Islet precursor cell (in vitro differentiated cells): ENCODE measurements at places on chromosomes 16 and 17.

DNA sequence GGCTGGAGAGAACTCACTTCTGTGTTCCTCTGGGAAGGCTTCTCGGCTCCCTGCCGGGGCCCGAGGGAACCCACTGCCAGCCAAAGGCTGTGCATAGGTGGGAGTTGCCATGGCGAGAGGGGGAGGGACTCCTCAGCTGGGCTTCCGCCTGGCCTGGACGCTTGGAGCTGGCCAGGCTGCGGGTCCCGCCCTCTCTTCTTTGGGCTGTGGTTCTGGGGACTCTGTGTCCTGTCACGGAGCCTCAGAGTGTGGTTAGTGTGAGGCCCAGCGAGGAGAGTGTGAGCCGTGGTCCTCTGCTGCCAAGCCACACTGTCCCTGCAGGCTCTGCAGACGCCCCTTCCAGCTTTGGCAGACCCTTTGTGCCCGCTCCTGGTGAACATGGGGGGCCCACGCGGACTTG lies 123.1 kb downstream of the OR1D5 start:
- DNase-seq: peak; percentile 77

DNA sequence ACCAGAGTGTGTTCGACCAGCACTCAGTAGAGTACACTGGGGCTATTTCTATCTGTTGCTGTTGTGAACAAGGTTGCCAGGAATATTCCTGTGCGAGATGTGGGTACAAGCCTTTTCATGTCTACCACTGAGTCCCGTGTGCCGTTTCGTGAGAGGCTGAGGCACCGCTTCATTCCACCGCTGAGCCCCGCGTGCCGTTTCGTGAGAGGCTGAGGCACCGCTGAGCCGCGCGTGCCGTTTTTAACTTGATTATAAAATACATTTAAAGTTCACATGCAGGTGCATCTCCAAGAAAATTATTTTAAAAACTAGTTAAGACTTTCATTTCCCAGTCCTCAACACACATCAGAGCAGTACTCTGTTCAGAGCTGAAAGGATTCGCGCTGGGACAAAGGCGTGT lies 78.7 kb upstream of the ZNF750 start:
- no peak for DNase-seq

- no peak for DNase-seq
Measured at GRCh38 chr16:77917971-77918370, 104.4 kb upstream of the CLEC3A start.

DNA sequence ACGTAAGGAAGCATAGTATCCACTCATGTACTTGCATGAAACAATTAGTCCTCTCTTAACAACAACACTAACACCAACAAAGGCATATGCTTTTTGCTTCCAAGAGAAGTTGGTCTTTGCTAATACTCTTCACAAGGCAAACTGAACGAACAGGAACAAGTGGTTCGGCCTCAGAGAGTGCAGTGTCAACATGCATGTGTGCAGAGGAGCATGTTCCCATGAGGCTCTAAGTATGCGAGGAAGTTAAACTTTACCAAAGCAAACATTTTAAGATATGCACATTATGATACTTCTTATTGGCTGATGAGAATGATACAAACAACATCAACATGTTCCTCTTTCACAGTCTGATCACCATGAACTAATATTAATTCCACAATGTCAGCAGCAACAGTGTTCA lies 285.3 kb upstream of the IRX5 start:
- DNase-seq: no peak

DNA sequence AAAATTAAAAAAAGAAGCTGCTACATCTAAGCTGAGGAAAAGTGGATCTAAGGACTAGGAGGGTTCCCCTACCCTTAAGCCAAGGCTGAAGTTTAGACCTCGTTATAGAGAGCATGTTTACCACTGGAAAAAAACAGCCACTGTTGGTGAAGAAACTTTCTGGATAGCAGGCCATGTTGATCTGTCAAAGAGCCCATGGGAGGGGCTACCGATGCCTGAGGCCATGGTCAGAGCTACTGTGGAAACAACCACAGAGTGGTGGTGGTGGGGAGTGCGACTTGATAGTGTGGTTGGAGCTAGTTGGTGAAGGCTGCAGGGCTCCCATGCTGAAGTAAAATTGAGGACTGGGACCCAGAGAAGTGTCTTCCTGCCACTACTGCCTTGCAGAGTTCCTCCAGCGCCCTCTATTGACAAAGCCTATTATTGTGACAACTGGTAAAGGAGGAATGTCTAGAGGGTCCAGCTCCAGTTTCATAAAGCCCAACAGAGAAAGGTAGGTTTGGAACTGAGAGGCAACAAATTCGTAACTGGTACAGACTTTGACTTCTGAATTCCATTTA lies 12.7 kb upstream of the FAM20A start:
- peak; percentile 86 for DNase-seq

- DNase-seq: peak; percentile 92
Measured at GRCh38 chr17:81291662-81292061, 3.4 kb downstream of the SLC38A10 start.

DNA sequence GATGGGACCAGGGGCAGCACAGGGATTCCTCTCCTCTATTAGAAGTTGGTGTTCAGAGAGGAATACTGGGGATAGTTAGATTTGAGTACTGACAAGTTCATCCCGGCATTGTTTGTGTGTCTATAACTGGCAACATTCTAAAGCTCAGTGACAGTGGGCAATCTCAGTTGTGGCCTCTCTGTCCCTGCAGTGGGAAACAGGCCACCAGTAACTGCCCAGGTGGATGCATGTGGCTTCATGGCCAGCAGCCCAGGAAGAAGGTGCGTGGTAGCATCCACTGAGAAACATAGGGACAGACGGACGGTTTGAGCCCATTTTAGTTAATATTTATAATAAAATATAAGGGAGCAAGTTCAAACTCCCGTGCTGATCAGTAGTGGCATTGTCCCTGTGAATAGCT lies 51.5 kb downstream of the B9D1 start:
- DNase-seq: peak; percentile 27

DNA sequence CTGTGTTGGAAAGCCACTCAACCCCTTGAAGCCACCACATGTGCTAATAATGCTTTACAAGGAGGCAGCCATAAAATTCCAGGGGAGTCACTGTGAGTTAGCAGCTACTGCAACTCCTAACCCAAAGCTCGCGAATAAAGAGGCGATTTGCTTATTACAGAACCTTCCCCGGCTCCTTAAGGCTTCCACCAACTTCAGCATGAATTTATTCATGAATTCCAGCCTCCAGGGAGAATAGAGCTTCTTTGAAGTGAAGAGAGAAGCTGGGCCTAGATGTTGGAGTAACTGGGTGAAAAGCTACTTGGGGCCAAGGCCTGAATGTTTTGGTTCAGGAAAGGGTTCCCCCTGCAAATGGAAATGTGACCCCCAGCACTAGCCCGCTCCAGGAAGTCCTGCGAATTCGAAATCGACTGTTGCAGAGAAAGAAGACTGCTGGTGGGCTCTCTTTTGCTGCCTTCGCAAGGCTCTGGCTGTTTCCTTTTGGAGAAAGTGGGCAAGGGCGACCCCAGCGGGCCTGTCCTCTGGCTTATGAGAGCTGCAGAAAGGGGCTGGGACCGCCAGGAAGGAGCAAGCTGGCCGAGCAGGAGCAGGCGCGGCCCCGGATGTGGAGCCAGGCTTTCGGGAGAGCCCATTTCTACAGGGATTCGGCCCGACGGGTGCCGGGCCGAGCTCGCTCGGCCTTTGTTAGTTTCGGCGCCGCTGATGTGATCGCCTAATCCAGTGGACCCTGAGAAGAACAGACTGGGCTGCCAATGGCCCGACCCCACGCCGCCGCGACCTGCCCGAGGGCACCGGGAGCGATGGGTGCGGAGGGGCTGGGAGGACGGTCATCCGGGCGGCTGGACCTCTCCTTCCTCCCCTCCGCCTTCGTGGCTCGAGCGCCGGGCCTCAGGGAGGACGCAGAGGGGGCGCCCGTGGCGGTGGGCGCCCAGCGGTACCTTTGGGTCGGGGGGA lies 7.6 kb downstream of the CBX8 start:
- DNase-seq: peak; percentile 90

DNA sequence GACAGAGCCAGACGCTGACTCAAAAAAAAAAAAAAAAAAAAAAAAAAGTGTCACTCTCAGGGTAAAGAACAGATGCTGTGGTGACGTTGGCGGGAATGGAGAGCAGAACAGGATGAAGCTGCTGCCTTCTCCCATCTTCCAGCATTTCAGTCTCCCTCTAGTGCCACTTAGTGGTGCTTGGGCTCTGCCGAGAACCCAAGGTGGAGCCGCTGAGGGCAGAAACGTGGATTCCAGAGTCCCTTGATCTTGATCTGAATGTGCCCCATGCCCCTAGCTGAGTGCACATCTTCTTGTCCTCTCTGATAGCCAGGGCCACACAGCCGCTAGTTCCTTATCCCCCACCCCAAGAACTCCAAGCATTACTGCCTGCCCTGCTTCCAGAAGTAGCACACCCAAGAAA lies 43.2 kb upstream of the FA2H start:
- no peak for DNase-seq

DNA sequence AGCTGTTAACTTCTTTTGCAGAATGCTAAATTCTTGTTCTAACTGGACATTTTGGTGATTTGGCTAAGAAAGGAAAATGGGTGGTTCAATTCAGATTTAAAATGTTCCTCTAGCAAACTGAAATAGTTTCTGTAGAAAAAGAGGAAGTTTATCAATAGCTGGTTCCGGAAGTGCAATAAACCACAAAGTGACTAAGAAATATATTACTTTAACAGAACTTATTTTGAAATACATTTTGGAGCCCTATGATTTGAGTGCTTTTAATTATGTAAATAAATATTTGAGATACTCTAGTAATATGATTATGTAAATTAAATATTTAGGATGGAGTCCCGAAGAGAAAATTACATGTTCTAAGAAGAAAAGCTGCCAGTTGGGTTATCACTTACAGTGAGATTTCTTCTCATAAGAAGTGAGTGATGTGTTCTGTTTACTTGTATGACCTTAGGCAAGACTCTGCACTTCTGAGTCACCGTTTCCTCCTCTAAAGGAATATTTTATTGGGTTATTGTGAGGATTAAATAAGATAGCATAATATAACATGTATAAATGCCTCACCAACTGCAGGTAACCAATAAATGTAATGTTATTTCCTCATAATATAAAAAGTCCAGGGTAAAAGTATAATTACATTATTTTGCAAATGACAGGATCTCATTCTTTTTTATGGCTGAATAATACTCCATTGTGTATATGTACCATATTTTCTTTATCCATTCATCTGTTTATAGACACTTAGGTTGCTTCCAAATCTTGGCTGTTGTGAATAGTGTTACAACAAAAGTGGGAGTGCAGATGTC lies at the start of gene EVI2B:
Gene EVI2B, minus strand, starts transcription at position 73 of the 800 bp plus-strand sequence. CDS start 8,445 bp downstream, outside the sequence.
- no peak for DNase-seq

- DNase-seq: no peak
Measured at GRCh38 chr17:29190592-29191207, 10.5 kb upstream of the MYO18A start.

DNA sequence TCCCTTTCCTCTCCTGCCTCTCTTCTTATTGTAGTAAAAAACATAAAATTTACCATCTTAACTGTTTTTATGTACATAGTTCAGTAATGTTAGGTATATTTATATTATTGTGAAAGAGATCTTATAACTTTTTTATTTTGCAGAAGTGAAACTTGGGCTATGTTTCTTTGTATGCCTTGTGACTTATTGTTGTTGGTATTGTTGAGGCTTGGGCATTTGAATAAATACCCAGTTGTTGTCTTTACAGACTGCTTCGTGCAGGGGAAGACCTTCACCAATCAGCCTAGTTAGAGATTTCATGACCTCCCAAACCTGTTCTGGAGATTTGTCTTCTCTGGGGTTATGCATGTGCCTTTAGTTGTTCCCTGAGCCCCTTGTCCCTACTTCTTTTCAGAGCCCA lies 31.9 kb downstream of the REXO5 start:
- DNase-seq: no peak

DNA sequence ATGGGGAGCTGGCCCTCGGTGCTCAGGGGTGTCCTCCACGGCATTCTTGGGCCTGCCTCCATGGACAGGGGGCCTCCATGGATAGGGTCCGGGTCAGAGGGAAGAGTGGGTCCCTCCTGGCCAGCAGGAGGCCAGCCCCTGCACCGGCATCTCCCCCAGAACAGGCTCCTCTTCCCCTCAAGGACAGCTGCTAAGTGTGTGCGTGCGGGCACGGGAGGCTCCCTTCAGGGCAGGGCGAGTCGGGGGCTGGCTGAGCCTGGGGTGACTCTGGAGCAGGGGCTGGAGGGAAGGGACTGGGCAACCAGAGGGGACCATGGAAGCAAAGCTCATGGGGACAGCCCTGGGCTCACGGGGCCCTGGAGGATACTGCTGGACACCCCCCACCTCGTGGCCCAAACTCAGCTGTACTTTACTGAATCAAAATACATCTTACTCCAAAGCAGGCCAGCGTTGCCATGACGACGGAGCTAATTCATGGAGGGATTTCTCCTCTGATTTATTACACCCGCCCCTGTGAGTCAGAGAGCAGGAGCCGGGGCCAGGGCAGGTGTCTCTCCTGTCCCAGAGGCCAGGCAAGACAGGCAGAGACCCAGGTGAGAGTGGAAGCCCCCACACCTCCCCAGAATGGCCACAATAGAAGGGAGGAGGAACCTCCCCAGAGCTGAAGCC lies 2.1 kb downstream of the CASKIN1 start:
- no peak for DNase-seq

DNA sequence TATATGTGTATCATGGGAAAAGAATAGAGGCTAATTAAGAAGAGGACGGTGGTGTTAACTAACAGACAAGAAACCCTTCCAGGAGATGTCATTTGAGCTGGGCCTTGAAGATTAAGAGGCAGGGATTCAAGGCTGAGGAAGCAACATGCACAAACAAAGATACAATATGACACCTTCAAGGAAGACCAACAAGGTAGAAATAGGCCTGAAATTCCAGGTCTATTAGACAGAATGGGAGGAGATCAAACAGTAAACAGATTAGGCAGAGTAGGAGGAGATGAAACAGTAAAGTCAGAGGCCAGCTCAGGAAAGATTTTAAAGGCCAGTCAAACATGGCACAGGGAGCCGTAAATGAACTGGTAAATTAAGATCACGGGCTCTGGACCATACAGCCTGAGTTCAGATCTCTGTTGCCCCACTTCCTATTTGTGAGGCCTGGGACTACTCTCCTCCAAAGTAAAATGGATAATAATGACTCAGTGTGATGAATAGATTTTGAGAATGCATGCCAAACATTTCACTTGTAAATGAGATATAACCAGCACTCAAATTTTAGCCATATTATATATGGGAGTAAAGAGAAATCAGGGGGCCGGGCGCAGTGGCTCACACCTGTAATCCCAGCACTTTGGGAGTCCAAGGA lies 38.9 kb downstream of the USP31 start:
- DNase-seq: no peak

DNA sequence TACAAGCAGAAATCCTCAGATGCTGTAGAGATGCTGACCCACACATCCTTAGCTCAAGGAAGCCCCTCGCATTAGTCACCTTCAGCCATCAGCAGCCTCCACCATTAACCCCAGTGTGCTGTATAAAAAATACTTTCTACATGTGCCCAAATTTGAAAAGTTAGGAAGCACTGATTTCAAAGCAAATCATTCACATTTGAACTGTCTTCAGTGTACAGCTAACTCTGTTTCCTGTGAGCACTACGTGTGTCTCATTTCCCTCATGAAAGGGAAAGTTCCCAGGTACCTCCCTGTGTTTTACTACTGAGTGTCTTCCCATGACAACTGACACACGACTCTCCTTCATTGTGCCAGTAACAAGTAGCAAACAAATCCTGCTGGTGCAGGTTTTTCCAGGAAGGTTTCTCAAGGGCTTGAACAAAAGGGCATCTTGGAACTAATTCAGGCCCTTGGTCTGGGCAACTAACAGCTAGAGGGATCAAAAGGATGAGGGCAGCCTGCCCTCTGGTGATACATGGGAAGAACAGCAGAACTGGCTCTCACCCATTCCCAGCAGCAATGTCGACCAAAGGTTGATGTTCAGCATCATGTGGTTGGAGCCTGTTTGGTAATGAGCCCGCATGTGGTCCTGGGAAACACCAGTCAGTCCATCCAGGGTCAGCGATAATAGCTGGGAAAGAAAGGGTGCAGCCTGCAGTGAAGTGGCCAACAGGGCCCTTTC lies 4.0 kb downstream of the SLC35B1 start:
- DNase-seq: peak; percentile 79

GRCh38 chr17:80372922-80373570 lies 41.9 kb upstream of the ENDOV start:
- no peak for DNase-seq
